ENCODE measurements at places on chromosomes 5 and 9.

DNA sequence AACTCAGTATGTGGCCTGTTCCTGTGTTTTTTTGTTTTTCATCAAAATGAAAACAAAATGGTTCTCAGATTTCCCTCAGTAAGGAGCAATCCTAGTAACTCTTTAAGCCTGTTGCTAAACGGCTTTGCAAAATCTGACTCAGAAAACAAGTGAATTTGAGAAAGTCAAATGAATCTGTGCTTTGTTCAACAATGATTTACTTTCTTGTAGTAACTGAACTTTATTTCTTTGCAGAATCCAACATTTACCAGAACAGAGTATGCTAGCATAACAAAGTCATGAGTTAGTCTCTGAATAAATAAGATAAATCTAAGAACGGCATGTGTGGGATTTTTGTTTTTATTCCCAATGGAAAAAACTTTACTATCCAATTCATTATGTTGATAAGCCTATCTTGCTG lies 93.8 kb downstream of the OXCT1 start:
- DNase-seq: no peak

DNA sequence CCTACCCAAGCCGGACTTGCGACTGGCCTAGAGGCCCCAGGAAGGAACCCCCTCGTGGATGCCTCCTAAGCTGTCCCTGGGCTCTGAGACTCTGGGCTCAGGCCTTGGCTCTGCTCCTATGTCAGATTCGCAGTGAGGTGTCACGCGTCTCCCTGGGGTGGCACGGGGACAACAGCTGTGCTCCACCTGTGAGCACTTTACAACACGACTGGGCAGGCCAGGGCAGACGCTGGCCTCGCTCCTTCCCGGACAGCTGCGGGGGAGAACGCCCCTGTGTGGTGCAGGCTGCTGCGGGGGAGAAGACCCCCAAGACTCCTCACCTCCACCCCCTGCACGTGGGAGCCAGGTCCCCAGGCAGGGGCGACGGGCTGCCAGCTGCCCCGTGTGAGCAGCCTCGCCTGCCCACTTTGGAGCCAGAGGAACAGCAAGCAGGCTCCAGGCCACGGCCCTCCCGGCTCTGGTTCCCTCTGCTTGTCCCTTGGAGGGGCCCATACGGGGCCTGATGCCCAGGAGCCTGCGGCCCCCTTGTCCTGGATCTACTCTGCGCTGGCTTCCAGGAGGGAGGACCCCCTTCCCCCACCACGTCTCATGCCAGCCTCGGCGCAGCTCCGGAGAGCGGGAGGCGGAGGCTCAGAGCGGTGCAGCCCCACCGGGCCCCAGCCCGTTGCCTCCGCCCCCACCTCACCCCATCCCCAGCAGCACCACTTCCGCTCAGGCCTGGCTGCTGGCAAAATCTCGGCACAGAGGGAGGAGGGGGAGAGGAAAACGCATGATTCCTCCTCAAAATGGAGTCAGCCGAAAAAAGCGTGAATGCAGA lies 36.0 kb downstream of the SARDH start:
- no peak for DNase-seq

DNA sequence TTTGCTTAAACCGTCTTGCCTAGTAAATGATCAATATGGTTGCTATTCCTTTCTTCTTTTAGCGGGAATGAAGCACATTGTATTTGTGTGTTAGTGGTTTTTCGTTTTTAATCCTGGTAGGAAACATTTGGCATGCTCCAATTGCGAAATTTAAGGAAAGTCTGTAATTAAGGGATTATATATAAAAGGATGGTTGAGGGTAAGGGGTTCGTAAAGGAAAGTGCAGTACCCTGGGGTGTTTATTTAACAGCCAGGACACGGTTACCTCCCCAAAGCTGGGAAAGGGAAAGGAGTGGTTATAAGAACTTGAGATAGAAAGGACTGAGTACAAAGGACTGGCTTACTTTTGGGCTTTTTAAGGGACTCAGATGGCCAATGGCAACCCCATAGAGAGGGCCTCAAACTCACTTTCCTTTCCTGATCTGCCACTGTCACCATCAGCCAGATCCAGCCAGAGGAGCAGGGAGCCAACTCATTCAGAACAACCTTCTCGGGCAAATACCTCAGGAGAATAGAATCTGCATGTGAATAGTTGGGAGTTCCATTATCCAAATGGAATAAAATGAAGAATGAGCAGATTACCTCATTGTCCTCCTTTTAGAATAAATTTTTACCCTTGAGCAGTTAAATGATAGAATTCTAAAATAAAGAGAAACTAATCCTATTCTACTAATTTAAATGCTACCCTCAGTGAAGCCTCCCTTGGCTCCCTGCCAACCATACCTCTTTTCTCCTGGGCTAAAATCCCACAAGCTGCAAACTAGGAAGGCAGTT lies 117.7 kb downstream of the SNCAIP start:
- no peak for DNase-seq

GRCh38 chr9:89352874-89353649 lies 34.8 kb downstream of the SECISBP2 start:
- no peak for DNase-seq

Measured in stimulated activated CD8-positive, alpha-beta memory T cell treated with anti-CD3 and anti-CD28 coated beads, Interleukin-4, amount 100 ng/mL, for 1 hour (primary cell).